ENCODE measurements at places on chromosomes 4 and X. TPM values are rescaled to one million over a fixed set of nuclear protein-coding genes. Genes with fewer than 3 reads are reported as not detected.

The RAI2 gene
- not detected for total RNA-seq

The DIPK2B gene
- total RNA-seq = not detected

The ZDHHC15 gene
- total RNA-seq = not detected

The SPATA4 gene
- not detected for total RNA-seq

The FGB gene
- not detected for total RNA-seq

The LRP2BP gene
- not detected for total RNA-seq

The ADAMTS3 gene
- total RNA-seq = 0.43 TPM

The PITX2 gene
- 5.8 TPM for total RNA-seq

The F8 gene
- total RNA-seq = 4.1 TPM

The ADRA2C gene
- total RNA-seq = 2.2 TPM

The RAB39B gene
- total RNA-seq = 2.0 TPM

The PCSK1N gene
- total RNA-seq = 3.1 TPM

The GATA1 gene
- total RNA-seq = not detected

The GUCY1B1 gene
- 2.1 TPM for total RNA-seq

The ABCB7 gene
- total RNA-seq = 12.2 TPM

The RBM3 gene
- total RNA-seq = 210 TPM

The TLR3 gene
- total RNA-seq = 0.54 TPM

The WDR17 gene
- 0.22 TPM for total RNA-seq

The FAM53A gene
- total RNA-seq = 15.3 TPM

The FHDC1 gene
- total RNA-seq = 0.25 TPM

The CCNB3 gene
- not detected for total RNA-seq

The IL2RG gene
- total RNA-seq = not detected

The MAP9 gene
- 1.8 TPM for total RNA-seq

The BCOR gene
- 17.6 TPM for total RNA-seq

The RBBP7 gene
- 64.6 TPM for total RNA-seq

The PLP1 gene
- total RNA-seq = 0.76 TPM

The SYTL5 gene
- total RNA-seq = not detected

The ETDA gene
- not detected for total RNA-seq
